ENCODE measurements at places on chromosomes 13 and 19. TPM values are rescaled to one million over a fixed set of nuclear protein-coding genes. Genes with fewer than 3 reads are reported as not detected.

Gene LRRC25
- total RNA-seq = 5.8 TPM

Gene RINL
- total RNA-seq = 10.4 TPM

Gene CLEC11A
- total RNA-seq = 11.3 TPM

DNA sequence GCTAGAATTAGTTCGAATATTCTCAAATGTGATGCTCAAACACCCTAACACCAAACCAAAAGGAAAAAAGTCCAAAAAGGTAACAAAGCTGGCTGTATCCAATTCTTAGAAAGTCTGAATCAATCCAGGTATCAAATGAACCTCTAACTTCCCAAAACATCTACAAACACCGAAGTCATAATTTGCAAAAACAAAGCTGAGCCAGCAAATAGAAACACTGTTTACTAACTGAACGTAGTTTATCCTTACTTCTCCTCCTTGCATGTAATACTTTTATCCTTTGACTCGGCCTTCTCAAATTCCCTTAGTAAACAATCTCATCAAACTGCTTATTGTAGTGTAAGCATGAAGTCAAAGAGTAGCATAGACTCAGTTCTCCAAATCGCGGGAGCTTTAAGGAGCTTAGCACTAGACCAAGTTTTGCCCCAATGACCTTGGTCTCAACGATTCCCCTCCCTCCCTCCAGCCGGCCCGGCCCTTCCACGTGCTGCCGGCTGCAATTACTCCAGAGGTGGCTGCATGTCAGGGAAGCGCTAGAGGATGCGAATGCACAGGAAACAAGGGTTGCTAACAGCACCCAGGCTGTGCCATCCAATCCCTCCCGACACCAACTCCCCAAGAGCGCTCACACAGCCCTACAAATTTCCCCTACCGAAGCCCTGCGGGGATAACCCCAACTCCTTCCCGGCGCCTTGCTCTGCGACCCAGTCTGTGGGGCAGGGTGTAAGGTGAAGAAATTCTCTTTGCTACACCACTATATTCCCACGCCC, 693 bp downstream of the XPO4 start:
- peak overlapping the region; percentile 92 for H3K27ac ChIP-seq
- H3K27me3 ChIP-seq = no peaks in the 10 kb centered on the region
- peak overlapping the region; percentile 81 for H3K4me3 ChIP-seq
- DNase-seq = no peak
- peaks cover 34% of the 10 kb centered on the region for H3K4me1 ChIP-seq

- no peaks in the 10 kb centered on the region for H3K36me3 ChIP-seq
- H3K27me3 ChIP-seq = no peaks in the 10 kb centered on the region
- H3K4me1 ChIP-seq = no peaks in the 10 kb centered on the region
- no peak for DNase-seq
- H3K4me3 ChIP-seq = no peak overlapping the region
Observed at GRCh38 chr13:37652596-37652995, 54.0 kb upstream of the POSTN start.

DNA sequence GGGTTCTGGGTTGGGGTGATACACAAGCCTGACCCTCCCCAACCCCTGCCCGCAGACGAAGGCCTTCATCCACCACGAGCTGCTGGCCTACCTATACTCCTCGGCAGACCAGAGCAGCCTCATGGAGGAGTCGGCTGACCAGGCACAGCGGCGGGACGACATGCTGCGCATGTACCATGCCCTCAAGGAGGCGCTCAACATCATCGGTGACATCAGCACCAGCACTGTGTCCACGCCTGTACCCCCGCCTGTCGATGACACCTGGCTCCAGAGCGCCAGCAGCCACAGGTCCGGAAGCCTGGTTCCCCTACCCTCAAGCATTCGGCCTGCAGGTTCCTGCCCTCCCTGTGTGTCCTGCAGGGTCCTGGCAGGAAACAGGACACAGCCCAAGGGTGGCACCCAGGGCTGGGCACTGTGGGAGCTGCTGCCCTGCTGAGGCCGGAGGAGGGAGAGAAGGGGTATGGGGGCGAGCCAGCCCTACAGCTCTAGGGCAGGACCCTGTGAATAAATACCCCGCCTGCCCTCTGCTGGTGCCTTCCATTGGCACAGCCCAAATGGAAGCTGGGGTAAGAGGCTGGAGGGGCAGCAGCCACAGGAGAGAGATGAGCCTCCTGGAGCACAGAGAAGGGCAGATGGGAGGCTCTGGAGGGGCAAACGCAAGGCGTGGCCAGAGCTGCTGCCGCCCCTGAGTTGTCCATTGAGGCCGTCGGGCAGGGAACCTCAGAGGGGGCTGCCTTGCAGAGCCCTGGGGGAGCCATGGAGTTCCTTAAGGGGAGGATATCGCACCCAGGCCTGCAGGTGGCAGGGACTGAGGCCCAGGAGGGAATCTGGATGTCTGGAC, 6.8 kb downstream of the TMED1 start:
- no peak overlapping the region for H3K27ac ChIP-seq
- no peak for DNase-seq
- H3K4me3 ChIP-seq = no peak overlapping the region
- H3K27me3 ChIP-seq = no peaks in the 10 kb centered on the region
- no peaks in the 10 kb centered on the region for H3K4me1 ChIP-seq

DNA sequence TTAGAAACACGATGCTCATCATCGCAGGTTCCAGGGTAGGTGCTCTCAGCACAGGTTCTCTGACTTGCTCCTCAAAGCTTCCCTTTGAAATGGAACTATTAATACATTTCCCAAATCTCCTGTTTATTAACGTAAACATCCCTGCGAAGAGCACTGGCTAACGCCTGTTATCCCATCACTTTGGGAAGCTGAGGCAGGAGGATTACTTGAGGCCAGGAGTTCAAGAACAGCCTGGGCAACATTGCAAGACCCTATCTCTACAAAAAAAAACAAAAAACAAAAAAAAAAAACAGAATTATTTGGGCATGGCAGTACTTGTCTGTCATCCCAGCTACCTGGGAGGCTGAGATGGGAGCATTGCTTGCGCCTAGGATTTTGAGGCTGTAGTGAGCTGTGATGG, 18.7 kb downstream of the CEACAM16 start:
- no peaks in the 10 kb centered on the region for H3K27me3 ChIP-seq
- peak overlapping the region; percentile 88 for H3K27ac ChIP-seq
- DNase-seq = no peak
- H3K36me3 ChIP-seq = no peaks in the 10 kb centered on the region

- no peaks in the 10 kb centered on the region for H3K4me1 ChIP-seq
- no peak overlapping the region for H3K4me3 ChIP-seq
- H3K27me3 ChIP-seq = no peaks in the 10 kb centered on the region
- H3K27ac ChIP-seq = no peak overlapping the region
- no peak for DNase-seq
Observed at GRCh38 chr13:95455782-95456181, 96.7 kb upstream of the CLDN10 start.

- no peak overlapping the region for H3K27ac ChIP-seq
- DNase-seq = no peak
- no peak overlapping the region for H3K4me3 ChIP-seq
- no peaks in the 10 kb centered on the region for H3K36me3 ChIP-seq
- H3K4me1 ChIP-seq = no peaks in the 10 kb centered on the region
Observed at GRCh38 chr13:45422731-45423292, 4.6 kb upstream of the SLC25A30 start.

DNA sequence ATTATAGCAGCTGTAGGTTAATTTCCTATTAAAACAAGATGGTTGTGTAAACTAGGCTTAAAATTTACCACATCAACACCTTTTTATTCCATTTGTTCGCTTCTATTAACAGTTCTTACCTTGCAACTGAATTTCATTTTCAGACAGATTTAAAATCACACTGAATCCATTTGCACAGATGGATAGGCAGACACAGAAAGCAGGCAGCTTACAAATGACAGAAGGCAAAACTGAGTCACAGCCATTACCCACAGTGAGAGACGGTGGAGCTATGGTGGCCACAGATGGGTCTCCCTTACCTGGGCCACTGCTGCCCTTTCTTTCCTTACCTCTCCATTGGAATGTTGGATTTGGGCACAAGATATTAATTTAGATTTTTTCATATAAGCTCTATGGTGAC, 1567.8 kb upstream of the SLC10A2 start:
- H3K36me3 ChIP-seq = no peaks in the 10 kb centered on the region
- no peak overlapping the region for H3K27ac ChIP-seq
- DNase-seq = no peak
- H3K4me3 ChIP-seq = no peak overlapping the region
- H3K4me1 ChIP-seq = no peaks in the 10 kb centered on the region

DNA sequence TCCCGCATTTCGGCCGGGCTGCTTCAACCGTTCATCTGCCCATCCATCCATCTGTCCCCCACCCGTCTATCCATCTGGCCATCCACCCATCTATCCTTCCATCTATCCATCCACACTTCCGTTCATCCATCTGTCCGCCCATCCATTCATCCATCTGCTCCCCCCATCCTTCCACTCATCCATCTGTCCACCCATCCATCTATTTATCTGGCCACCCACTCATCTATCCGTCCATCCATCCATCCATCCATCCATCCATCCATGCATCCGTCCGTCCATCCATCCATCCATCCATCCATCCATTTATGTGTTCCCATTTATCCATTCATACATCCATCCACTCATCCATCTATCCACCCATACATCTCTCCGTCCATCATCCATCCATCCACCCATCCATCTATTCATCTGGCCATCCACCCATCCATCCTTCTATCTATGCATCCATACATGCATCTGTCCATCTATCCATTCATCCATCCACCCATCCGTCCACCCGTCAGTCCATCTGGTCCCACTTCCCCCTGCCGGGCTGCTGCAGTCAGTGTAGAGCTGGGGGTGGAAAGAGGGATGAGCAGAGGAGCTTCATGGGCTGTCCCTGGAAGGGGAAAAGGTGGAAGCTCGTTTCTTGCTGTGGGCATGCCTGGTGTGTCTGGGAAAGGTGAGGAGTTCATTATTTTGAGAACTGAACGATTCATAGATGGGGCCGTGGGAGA, 722 bp downstream of the HSD11B1L start:
- DNase-seq = no peak
- H3K36me3 ChIP-seq = peaks cover 10% of the 10 kb centered on the region
- H3K27me3 ChIP-seq = no peaks in the 10 kb centered on the region
- H3K4me1 ChIP-seq = peaks cover 17% of the 10 kb centered on the region

DNA sequence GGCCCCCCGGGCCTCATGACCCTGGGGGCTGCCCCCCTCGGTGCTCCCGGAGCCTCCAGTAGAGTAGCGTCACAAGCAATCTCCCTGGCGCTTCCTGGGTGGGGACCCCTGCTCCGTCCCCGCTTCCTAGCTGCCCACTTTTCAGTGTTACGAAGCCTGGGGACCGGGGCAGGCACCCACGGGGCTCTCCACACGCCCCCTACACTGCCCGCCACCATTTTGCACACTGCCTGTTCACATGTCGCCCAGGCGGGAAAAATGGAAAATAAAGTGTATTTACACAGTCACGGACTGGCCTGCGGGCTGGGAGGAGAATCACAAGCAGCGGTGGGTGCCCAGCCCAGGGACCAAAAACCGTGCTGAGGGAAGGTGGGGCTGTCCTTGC, 9.5 kb downstream of the PRR36 start:
- H3K27me3 ChIP-seq = peaks cover 36% of the 10 kb centered on the region
- H3K27ac ChIP-seq = no peak overlapping the region
- H3K4me1 ChIP-seq = peaks cover 36% of the 10 kb centered on the region
- DNase-seq = no peak
- H3K4me3 ChIP-seq = no peak overlapping the region

Data from esophagus muscularis mucosa (tissue), 4 donors.